ENCODE measurements at places on chromosomes 7 and 10. TPM values are rescaled to one million over a fixed set of nuclear protein-coding genes. Genes with fewer than 3 reads are reported as not detected.

Gene PPP1R17
- polyA plus RNA-seq, result 2.4 TPM

Gene CLDN3
- 20.1 TPM for polyA plus RNA-seq

Gene DENND2A
- polyA plus RNA-seq, result 1.7 TPM

Gene CCDC126
- 3.6 TPM for polyA plus RNA-seq

Gene FAM180A
- not detected for polyA plus RNA-seq

Gene ACSM6
- polyA plus RNA-seq, result 0.65 TPM

Gene TBC1D12
- polyA plus RNA-seq, result 5.2 TPM

Gene NPTX2
- 8.2 TPM for polyA plus RNA-seq

Gene ANKRD61
- polyA plus RNA-seq, result 1.2 TPM

Gene PFKP
- polyA plus RNA-seq, result 55.3 TPM

Gene LGI1
- 0.31 TPM for polyA plus RNA-seq

Gene NOC3L
- polyA plus RNA-seq, result 62.1 TPM

Gene ADGRA1
- polyA plus RNA-seq, result 0.23 TPM

All from GM23338 (cell line).